ENCODE measurements at places on chromosomes 7 and 10.

- DNase-seq, result no peak
Measured at GRCh38 chr7:155893176-155893575, 80.9 kb upstream of the SHH start.

- DNase-seq, result no peak
Measured at GRCh38 chr7:44431091-44431608, 59.3 kb downstream of the NUDCD3 start.

DNA sequence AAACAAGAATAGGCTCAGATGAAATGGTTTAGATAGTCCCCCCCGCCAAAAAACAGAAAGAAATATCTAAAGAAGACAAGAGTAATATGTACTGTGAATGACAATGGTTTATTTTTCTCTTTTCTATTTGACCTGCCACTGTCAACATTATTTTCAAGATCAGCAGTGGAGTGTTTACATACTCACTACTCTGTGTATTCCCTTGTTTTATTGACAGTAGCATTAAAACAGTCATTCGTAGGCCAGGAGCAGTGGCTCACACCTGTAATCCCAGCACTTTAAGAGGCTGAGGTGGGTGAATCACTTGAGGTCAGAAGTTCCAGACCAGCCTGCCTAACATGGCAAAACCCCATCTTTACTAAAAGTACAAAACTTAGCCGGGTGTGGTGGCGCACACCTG lies 245.3 kb upstream of the SLC26A5 start:
- DNase-seq, result no peak

DNA sequence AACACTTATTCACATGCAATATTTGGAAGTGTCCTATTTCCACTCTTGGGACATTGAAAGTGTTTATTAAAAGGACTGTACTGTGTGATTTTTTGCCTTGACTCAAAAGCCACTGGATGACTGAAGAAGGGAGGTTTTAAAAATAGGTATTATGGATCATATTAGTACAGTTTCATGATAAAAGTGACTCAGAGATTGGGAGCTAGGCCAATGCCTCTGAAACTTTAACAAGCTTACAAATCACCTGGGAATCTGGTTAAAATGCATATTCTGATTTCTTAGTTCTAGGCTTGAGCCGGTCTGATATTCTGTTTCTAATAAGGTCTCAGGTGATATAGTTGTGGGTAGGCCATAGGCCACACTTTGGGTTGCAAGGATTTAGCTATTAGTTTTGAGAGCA lies 191.2 kb downstream of the PLXDC2 start:
- DNase-seq, result no peak

- DNase-seq, result no peak
Measured at GRCh38 chr7:152759949-152760853, 649 bp downstream of the ACTR3B start.

DNA sequence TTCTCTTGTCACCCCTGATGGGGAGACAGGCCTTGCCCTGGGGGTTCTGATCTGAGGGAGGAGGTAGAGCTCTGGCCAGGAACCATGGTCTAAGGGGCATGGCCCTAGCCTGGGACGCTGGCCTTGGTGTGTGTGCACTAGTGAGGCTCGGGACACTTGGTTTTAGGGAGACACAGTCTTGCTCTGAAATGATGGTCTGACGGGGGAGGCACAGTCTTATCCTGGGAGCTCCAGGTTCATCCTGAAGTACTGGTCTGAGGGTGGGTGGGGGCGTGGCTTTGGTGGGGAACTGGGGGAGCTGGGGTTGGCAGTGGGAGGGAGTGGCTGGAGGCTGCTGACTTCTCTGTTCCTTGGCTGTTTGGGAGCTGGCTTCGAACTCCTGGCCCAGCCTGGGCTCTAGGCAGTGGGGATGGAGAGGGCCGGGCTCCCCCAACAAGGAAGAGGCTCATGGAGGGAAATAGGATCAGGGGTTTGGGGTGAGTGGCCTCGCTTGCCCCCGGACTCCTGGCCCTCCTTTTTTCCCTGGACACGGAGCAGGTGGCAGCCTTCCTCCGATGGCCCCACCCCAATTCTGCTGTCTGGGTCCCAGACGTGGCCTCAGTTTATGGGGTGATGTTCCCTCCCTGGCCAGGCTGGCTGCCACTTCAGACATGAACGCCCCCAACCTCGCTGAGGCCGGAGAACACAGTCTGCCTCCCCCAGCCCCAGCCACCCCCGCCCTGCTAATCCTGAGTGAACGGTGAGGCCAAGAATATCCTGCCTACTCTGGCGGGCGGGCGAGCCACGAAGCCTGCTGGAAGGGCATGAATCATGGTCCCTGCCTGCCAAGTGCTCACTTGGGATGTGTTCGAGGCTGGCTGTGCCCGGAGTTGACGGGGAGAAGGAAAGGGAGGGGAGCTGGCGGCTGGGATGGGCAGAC lies 43.5 kb downstream of the TMEM270 start:
- DNase-seq, result no peak

DNA sequence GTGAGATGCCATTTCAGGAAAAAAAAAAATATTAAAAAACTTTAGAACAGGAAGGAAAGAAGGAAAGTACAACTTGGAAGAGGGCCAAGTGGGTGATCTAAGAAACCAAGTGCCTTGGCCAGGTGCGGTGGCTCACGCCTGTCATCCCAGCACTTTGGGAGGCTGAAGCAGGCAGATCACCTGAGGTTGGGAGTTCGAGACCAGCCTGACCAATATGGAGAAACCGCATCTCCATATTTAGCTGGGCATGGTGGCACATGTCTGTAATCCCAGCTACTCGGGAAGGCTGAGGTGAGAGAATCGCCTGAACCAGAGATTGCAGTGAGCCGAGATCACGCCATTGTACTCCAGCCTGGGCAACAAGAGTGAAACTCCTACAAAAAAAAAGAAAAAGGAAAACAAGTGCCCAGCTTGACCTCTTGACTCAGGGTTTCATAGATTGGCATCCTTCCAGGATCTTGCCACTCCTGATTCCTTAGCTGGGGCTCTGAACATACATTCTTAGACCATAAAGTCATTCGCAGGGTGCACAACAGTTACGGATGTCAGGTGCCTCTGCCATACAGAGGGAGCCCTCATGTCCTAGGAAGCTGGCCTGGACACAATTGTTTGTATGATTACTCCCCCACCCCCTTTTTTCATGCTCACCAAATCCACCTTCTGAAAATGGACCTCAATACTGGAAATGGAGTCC lies 2.1 kb upstream of the GUSB start:
- no peak for DNase-seq

DNA sequence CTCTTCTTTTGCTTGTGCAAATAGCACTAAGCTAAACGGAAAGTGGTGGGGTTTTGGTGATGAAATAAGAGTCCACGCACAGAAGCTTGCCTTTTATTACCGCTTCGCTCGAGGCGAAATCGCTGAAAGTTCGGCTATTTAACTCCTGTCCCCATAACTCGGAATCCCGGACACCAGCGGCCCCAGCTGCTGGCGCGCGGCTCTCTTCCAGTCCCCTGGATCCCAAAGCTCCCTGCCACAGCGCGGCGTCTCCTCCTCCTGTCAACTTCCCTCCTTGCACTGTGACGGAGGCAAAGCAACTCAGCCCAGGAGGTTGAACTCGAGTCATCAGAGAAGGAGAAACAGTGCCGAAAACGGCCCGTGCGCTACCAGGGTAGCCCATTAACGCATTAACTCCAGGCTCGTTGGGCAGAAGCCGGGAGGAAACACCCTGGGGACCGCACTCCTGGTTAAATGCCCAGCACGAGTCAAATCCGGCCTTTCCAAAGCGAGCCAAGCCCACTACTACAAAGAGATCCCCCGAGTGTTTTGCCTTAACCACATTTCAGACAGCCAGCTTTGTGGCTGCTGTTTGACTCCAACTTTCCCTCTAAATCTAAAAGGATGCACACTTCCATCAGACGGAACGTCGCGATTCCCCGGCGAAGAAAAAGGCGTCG lies 1.3 kb downstream of the SEMA3D start:
- no peak for DNase-seq

DNA sequence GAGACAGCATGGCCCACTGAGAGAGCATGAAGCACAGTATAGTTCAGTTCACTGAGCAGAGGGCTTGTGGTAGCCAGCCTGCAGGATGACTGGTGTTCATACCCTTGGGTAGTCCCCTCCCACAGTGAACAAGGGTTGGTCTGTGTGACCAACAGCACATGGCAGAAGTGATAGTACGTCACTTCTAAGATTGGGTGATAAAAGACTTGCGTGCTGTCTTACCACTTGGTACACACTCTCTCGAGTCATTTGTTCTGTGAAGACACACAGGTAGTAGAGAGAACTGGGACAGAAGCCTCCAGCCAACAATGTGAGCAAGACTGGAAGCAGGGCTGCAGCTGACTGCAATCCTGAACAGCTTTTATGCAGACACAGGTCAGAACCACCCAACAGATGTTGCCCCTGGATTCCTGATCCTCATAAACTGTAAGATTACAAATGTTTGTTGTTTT lies 14.6 kb downstream of the EPC1 start:
- no peak for DNase-seq

DNA sequence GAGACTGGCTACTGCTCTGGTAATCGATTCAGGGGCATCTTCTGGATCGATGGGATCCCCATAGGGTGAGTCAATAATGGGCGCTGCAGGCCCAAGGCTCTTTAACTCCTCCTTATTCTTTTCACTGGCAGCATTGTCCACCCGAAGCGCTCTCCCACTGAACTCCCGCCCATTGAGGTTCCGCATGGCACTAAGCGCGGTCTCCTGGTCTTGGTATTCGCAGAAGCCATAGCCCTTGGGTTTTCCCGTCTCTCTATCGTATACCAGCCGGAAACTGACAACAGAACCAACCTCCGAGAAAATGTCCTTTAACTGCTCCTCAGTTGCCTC lies 285 bp downstream of the CSTF2T start:
- DNase-seq, result no peak

DNA sequence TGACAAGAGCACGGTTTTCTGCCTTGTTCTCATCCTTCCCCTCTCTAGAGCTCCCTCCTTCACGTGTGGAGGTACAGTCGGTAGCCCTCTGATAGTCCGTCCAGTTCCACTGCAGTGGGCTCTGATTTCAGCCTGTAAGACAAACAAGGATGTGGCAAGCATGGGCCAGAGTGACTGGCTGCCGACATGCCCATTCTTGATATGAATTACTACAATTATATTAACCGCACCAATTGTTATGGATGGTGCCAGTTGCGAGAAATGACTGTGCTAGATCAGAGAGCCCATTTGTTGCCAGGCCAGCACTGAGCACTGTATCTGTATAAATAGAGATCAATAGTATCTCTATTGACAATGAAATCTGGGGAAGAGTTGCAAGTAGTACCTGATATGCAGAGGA lies 146.6 kb downstream of the CHN2 start:
- no peak for DNase-seq

- DNase-seq, result no peak
Measured at GRCh38 chr7:7913504-7913903, 55.1 kb upstream of the GLCCI1 start.

DNA sequence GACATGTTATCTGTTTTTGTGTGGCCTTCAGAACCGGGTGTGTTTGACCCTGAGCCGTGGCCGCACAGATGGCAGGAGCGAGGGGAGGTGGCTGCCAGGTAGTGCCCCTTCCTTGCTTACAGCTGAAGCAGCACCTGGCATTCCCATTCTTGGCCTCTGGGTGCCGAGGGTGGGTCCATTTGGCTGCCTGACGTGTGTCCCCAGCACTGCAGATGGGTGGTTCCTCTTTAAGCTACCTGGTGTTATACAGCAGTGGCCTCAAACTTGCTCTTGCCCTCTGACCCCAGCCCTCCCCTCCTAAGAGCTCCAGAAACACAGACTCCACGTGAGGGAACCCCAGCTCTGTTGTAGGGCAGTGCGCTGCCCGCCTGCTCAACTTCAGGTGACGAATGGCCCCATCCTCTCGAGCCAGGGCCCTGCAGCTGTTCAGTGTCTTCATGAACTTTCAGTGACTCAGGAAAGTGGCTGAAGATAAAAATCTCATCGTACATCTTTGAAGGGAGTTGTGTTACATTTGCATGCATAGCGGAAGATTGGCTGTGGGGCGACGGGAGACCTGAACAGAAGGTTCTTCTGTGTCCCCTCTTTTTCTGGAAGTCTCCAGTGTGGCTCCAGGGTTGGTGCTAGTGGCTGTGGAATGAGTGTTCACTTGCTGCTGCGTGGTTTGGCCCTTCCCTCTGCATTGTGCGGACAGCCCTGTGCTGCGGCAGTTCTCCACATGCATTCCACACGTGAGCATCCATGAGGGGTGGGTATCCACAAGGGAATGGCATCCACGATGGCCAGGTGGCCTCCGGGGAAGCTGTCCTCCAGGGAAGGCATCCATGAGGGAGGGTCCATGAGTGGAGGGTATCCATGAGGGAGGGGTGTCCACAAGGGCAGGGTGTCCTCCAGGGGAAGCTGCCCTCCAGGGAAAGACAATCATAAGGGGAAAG lies 91.6 kb downstream of the INPP5A start:
- no peak for DNase-seq

DNA sequence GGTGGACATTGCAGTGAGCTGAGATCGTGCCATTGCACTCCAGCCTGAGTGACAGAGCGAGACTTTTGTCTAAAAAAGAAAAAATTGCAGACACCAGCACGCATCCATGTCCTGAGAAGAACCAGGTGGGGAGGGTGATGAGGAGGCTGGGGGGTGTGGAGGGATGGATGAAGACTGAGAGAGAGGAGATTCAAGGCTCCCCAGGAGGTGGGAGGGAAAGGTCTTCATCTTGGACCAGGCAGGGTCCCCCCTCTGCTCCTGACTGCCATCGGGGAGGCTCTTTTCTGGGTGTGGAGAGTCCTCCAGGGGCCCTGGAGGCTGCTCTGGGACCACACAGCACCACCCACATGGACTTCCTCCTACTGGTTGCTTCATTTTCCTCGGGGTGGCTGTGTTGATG lies 1.5 kb downstream of the SCART1 start:
- DNase-seq, result no peak

- DNase-seq, result no peak
Measured at GRCh38 chr10:82399850-82400249, 524.9 kb downstream of the NRG3 start.

DNA sequence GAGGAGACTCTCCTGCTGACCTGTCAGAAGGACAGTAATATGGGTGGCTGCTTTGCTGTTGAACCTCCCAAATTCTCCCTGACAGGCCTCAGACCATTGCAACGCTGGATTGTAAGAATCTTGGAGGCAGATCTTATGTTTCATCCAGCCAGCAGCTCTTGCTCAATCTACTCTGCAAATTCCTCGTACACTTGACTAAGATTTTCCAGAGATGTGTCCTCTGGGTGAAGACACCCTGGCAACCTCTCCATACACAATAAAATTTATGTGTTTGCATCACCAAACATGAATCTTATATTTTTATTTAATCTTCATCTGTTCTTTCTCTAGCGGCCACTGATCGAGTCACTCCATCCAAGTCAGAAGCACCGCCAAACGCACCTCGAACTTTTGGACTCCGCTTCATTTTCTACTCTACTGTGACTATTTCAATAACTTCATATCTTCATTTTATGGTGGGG lies 623.1 kb downstream of the ACTR3B start:
- DNase-seq, result no peak

- DNase-seq, result no peak
Measured at GRCh38 chr7:132352800-132353199, 223.5 kb downstream of the PLXNA4 start.

GRCh38 chr7:149770728-149771636 lies 2.4 kb downstream of the ZNF467 start:
- no peak for DNase-seq

- DNase-seq, result no peak
Measured at GRCh38 chr7:139725858-139726484, 51.8 kb downstream of the HIPK2 start.

GRCh38 chr7:94400022-94400421 lies 5.3 kb downstream of the COL1A2 start:
- no peak for DNase-seq

GRCh38 chr7:157270060-157270444 lies 66.8 kb upstream of the DNAJB6 start:
- no peak for DNase-seq

All from GF-D8 (cell line).